ENCODE measurements at places on chromosomes 12 and 14.

DNA sequence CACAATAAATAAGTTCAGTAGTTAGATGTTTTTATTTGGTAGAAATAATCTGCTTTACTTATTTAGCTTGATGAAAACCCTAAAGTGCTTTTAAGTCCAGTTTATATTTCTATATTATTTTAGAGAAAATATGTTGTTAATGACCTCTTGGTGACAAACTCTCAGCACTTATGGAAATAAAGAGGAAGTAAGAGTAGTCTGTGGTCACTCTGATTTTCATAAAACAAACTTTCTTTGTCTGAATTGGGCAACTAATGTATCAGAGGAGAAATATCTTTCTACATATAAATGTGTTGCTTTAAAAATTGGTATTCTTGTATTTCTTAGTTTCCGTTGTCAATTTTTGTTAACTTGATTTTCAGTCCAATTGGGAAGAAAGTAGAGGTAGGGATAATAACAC, 878.9 kb upstream of the SEL1L start:
- DNase-seq: no peak

GRCh38 chr14:46057799-46058198, 593.8 kb downstream of the RPL10L start:
- no peak for DNase-seq

DNA sequence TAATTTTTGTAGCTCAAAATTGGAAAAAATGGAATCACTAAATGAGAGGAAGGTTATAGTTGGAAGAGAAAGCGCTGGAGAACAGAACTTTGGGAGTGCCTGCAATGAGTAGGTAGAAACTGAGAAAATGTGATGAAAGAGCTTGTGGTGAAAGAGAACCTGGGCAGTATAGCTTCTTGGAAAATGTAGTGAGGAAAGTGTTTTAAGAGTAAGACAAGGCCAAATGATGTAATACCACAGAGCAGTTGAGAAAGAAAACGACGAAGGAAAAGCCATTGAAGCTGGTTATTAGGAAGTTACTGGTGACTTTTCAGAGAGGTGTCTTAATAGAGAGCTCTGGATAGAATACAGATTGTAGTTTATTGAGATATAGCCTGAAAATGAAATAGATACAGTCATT, 255.3 kb downstream of the AEBP2 start:
- no peak for DNase-seq

DNA sequence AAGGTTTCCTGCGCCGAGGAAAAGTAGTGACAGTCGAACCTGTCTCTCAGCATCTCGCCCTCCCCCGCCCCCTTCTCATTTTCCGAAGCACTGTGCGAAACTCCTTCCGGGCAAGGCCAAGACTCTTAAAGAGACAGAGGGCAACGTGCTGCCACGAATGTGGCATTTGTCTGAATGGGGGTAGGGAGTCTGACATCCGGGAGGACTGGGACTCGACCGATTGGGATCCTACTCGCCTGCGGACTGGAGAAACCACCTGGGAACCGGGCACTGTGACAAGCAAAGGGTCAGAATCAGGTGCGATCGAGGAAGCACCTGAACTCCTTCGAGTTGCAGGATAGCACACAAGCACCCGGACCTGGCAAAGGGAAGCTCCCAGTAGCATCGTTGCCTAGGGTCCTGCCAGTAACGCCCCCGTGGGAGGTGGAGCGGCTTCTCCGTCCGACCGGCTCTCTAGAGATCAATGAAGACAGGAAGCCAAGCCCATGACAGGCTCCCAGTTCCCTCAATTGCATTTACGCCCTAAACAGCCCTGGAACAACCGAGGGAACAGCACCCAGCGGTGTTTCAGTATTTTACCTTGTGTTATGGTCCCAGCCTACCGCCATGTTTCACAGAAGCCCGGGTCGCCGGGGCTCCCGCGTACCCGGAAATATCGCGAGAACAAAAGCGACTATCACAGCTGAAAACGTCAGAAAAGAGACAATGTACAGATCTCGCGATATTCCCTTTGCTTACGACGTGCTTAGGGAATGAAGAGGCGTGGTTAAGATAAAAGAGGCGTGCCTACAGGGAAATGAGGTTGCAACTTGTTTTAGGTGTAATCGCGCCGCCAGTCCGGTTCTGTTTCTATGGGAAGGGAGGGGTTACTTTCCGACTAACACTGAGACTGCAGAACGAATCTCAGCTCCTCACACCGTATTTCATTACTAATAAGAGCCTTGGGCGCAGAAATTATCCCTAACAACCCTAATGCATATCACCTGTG, at the start of gene ERGIC2:
Gene ERGIC2 (minus strand): TSS at position 637 of the 988 bp plus-strand sequence. CDS start 9,539 bp downstream, outside the sequence.
- DNase-seq: peak; percentile 99

- no peak for DNase-seq
Observed at GRCh38 chr12:22246217-22246846, 88.2 kb downstream of the ST8SIA1 start.

DNA sequence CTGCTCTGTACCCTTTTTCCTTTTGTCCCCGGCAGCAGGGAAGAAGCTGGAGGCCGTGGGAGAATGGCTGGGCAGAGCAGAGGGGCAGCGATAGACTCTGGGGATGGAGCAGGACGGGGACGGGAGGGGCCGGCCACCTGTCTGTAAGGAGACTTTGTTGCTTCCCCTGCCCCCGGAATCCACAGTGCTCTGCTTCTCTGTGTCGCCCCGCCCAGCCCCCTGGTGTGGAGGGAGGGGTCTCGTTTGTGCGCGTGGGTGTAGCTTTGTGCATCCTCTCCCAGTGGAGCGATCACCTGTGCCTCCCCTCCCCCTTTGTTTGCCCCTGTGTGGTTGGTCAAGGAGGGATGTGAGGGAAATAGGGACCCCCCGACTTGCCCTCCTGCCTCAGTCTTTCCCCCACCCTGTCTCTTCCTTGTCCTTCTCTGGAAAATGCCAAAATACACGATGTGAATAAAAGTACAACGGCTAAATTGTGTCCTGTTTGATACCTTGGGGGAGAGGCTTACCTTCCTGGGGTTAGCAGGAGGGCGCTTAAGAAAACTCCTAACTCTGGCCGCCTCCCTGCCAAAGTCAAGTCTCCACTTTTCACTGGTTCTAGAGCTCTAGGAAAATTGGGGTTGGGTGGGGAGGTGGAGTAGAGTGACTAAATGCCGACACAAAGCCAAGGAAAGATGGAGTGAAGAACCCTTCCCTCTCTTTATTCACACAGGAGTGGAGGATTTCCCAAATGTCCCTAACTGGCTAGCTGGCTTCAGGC, 990 bp upstream of the TPI1 start:
- DNase-seq: no peak

DNA sequence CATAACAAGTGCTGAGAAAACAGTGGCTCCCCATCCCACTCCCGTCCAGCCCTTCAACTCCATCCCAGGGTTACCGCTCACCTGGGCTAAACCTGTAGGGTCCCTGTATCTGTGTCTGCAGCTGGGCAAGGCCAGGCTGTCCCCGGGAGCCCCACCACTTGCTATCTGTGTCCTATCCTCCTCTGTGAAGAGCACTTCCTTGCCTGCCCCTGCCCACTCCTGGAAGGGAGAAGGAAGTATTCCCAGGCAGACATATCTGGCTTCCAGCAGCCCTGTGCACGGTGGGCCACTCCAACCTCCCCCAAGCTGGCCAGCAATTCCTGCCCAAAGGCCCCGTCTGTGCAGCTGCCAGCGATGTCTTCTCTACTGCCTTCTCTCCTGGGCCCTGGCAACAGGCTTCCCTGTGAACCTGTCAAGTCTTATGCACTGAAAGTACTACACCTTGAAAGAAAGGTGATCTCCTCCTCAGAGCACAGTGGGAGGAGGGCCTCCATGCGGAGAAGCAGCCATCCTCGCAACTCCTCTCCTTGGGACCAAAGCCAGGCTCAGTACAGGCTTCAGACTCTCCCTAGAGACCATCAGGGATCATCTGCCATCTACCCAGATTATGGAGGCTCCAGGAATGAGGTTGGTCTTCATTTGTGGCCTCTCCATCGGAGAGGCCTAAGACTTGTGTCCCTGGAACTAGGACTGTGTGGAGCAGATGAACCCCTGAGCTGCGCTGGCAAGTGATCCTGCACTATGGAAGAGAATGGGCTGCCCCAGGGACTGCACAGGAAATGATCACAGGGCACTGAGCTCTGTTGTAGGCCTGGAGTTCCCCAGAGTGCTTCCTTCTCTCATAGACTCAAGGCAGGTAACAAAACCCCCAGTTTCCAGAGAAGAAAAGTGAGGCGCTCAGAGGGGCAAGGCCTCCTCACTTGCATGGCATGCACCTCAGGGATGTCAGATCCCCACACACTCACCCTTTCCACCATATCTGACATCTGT, 663.6 kb downstream of the BCL11B start:
- DNase-seq: peak; percentile 7

DNA sequence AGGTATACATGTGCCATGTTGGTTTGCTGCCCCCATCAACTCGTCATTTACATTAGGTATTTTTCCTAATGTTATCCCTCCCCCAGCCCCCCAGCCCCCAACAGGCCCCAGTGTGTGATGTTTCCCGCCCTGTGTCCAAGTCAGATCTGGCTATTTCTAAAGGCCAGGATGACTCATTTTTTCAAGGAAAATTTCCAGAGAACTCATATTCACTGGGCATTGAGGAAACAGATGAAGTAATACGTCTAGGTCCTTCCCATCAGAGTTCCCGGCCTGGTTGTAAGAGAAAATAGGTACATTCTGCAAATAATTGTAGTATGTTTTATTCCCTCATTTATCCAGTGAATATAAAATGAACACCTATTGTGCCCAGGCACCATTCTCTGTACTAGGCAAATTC, 345.2 kb downstream of the BCL11B start:
- DNase-seq: no peak

DNA sequence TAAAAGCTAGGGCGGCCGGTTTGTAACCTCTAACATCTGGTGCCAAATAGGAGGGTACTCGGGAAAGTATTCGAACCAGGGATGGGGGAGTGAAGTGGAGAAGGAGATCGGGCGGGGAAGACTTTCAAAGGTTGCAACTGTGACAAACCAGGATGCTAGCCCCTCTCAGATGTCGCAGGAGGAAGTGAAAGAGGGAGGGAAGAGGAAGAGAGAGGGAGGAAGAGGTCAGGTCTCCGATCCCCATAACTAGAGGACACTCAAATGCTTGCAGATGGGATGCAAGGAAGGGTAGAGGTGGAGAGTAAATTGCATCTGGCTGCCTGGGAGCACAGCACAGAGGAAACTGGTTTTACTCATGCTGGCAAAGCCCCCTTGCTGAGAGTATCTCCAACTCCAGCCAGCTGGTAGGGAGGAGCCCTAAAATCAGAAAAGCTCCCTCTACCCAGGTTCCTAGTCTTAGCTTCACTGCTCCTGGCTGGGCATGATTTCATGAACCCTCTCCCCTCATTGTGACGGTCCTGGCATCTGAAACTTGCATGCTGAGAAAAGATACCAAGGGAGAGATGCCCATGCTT, 696.7 kb upstream of the TBX3 start:
- DNase-seq: no peak

- DNase-seq: no peak
Observed at GRCh38 chr14:97267509-97267908, 470.3 kb downstream of the VRK1 start.

- no peak for DNase-seq
Observed at GRCh38 chr12:10190558-10191388, 11.9 kb downstream of the TMEM52B start.

- DNase-seq: no peak
Observed at GRCh38 chr12:68750506-68750905, 4.5 kb downstream of the SLC35E3 start.

DNA sequence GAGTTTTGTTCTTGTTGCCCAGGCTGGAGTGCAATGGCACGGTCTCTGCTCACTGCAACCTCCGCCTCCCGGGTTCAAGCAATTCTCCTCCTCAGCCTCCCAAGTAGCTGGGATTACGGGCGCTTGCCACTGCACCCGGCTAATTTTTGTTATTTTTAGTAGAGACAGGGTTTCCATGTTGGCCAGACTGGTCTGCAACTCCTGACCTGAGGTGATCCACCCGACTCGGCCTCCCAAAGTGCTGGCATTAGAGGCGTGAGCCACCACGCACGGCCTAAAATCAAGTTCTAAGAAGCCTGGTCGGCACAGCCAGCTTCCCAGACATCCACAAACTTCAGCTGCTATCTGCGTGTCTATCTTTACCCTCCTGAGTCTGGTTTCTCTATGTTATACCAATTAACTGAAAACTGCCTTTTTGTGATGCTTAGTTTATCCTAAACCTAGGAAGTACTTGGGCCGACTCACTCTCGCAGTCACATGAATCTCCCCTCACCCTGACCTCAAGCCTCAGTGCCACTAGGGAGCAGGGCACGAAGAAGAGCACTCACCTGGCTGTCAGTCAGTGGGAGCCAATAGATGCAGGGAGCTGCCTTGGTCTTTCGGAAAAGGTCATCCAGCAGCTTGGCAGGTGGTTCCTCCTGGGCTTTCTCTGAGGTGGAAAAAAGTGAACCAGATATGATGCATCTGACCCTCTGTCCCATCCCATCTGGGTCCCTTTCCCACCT, 3.4 kb upstream of the CDH24 start:
- DNase-seq: no peak

- no peak for DNase-seq
Observed at GRCh38 chr12:5488626-5488955, 56.7 kb downstream of the NTF3 start.

- DNase-seq: no peak
Observed at GRCh38 chr14:24847568-24848095, 202.3 kb downstream of the STXBP6 start.

DNA sequence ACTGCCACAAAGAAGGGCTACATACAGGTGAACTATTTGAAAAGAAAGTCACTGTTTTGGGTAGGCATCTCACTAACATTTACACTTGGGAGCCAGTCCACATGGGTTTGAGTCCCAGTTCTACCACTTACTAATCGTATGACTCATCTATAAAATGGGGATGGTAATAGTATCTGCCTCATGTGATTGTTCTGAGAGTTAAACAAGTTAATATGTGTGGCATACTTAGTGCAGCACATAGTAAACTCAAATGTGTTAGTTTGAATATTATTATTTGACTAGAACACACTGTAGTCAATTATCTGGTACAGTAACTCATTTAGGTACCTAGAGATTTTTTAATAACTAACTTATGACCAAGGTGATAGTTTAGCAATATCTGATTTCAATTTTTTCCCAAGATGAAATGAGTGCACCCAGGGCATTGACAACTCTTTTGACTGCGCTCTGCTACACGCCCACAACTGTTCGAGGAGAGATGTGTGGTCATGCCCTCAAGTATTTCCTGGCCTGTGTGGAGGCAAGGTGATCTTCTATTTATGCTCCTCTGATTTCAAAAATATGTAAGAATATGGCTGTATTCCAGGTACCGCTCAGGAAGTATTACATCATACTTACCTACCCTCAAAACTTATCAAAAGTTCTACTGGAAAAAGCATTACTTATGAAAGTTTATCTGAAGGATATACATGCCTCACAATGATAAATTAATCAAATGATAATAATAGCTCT, 210.6 kb upstream of the EGLN3 start:
- no peak for DNase-seq
